ENCODE measurements at places on chromosomes 1 and 21.
A peak's percentile ranks its signal among the peaks of the same experiment; 100 is the strongest.

DNA sequence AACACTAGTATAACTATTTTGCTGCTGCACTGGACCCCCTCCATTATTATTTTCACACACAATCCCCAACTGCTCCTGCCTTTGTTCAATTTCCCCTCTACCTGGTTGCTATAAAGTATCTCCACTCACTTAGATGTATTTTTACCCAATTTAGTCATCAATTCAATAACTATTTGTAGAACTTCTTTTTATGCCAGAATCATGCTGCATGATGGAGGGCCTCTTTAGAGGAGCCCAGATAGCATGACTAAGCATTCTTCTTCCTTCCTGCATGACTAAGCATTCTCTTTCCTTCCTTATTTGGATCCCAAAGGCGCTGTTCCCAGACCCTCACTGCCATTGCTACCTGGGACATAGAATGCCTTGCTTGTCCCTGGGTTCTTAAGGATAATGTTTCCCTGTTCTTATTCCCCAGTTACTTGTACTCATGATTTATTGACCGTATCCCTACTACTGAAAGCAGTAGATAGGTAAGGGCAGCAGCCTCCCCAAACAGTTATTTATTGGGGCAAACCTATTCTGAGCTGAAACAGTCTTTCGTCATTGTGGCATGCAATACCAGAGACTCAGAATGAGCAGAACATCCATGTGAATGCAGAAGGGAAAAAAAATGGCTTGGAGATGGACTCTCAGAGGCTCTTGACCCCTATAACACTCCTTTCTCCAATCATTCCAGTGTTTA lies 89.3 kb upstream of the AKT3 start:
- DNase-seq: no peak

GRCh38 chr21:46435786-46436227 lies 22.9 kb upstream of the DIP2A start:
- no peak for DNase-seq

GRCh38 chr1:247578946-247579460 lies 9.2 kb upstream of the OR2G2 start:
- DNase-seq: no peak

GRCh38 chr1:63789856-63790605 lies 16.2 kb downstream of the ROR1 start:
- DNase-seq: no peak

- DNase-seq: no peak
Measured at GRCh38 chr1:203288400-203288799, 16.9 kb upstream of the BTG2 start.

GRCh38 chr1:37478890-37479254 lies 4.5 kb downstream of the ZC3H12A start:
- DNase-seq: no peak

DNA sequence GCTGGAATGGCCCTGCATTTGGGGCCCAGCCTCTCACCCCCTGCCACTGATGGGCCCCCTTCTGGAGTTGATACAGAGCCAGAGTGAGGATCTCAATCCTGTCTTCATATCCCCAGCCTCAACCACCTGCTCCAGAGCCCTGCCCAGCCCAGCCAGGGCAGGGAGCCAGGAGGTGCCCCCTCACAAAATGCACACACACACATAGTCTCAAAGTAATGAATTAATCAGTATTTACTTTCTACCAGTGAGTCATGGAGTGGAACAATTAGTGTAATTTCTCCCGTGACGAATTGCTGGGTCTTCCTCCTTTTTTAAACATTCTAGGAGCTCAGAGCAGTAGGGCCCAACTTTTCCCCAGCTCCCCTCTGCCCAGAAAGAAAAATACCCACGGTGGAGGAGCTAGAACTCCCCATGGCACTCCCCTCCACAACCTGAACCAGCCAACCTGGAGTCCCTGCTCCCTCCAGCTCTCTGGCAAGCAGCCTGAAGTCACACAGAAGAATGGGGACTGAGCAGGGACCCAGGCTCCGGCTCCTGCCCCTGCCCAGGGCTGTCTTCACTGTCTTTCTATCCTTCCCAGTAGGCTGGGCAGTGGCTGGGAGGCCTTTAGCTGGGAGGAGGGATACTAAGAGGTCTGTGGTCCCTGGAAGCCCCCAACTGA lies 29.3 kb downstream of the SDC3 start:
- no peak for DNase-seq

- no peak for DNase-seq
Measured at GRCh38 chr1:204199579-204199978, 3.3 kb upstream of the KISS1 start.

DNA sequence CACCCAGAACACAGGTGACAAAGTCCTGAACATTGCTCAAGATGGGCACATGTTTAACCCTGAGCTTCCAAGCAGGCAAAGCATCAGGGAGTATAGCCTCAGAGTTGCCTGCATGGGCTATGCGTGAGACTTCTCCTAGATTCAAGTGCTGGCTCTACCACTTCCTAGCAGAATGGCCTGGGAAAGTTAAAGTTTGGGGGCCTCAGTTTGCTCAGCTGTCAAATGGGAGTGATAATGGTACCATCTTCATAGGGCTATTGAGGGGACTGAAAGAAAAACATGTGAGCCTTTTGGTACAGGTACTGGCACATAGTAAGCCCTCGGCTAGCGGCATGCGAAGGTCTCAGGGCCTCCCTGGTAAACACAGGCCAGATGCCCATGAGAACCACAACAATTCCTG lies 28.0 kb upstream of the SMIM12 start:
- DNase-seq: no peak

DNA sequence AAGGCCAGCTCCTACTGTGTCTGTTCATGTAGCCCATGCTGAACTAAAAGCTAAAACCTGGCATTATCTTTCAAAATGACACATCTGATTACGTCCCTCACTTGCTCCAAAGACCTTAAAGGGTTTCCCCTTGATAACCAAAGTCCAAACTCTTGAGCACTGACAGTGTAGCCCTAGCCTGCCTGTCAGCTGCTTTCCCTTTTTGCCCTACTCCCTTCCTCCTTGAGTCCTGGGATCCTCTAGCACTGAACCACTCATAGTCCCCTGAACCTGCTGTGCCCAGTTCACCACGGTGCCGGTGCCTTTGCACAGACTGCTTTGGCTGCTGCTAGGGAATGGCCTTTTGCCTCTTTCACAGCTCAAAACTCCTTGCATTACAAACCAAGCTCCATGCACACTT lies 67.5 kb downstream of the PLXNA2 start:
- DNase-seq: no peak

GRCh38 chr1:205179842-205180241 lies 31.7 kb downstream of the DSTYK start:
- DNase-seq: no peak

- DNase-seq: peak; percentile 10
Measured at GRCh38 chr1:87185077-87185476, 143.6 kb upstream of the LMO4 start.

GRCh38 chr21:39186676-39187075 lies 3.4 kb upstream of the PSMG1 start:
- no peak for DNase-seq

- DNase-seq: no peak
Measured at GRCh38 chr1:118340928-118341910, 156.2 kb upstream of the SPAG17 start.

GRCh38 chr1:48858200-48858920 lies 81.7 kb upstream of the BEND5 start:
- DNase-seq: no peak

GRCh38 chr1:116425987-116426386 lies 52.9 kb downstream of the ATP1A1 start:
- DNase-seq: no peak

- DNase-seq: no peak
Measured at GRCh38 chr1:158071138-158071537, 77.7 kb downstream of the KIRREL1 start.

DNA sequence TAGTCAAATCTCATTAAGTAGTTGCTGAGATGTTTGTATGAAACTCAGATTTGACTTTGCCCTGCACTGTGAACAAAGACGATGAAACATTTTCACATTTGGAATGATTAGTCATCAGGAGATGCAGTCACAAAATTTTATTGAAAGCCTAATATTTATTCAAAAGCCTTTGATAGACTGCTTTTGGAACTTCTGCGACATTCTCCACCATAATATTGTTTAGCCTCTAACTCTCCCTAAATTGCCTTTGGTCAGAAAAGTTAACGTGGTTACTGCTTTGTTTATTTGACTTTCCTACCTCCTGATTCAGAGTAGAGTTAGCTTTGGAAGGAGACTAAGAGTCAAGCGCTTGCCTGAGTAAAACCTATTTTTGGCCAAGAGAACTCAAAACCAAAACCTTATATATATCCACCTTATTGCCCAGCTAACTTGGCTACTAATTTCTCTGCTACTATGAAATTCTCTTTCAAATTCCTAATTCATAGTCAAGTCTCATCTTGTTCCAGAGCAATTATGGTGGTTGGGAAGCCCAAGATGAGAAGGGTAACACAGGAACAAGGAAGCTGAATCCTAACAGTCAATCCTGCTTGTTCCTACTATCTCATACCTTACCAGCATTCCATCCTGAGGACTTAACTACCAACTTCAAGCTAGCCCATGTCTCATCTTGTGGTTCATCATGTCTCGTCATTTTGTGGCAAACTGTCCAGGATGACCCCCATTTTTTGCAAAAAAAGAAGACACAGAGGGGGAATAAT lies 429.6 kb downstream of the USP25 start:
- no peak for DNase-seq

Measured in NCI-H526 treated with DMSO at 0.1 percent for 48 hours (cell line).